Activated CD4-positive, alpha-beta T cell treated with anti-CD3 and anti-CD28 coated beads for 36 hours (primary cell): ENCODE measurements at places on chromosomes 11 and 22.

DNA sequence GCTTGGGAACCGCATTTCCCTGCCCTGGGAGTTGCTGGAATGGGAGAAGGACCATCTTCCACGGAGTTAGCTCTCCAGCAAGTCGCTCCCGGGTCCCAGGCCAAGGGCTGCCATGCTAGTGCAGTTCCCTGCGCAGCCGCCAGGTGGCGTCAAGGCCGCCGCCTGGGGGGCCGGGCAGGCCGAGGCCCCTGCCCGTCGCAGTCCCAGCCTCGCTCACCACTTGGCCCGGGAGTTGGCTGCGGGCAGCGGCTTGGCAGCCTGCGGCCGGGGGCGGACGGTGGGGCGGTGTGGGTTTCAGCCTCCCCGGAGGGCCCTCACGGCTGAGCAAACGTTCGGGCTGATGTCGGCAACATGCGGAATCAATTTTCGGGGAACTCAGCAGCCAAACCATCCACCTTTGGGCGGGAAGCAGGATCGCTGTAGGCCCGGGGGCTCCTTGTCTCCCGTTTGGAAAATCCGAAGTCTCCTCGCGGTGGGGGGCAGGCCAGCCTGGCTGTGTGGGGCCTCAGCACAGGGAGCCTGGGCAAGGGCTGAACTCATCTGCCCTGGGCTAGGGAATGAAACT is 415.1 kb downstream of the SOX6 start:
- peak; percentile 55 for DNase-seq

- no peak for DNase-seq
Measured at GRCh38 chr11:58506935-58507334, 970 bp downstream of the OR5B21 start.

DNA sequence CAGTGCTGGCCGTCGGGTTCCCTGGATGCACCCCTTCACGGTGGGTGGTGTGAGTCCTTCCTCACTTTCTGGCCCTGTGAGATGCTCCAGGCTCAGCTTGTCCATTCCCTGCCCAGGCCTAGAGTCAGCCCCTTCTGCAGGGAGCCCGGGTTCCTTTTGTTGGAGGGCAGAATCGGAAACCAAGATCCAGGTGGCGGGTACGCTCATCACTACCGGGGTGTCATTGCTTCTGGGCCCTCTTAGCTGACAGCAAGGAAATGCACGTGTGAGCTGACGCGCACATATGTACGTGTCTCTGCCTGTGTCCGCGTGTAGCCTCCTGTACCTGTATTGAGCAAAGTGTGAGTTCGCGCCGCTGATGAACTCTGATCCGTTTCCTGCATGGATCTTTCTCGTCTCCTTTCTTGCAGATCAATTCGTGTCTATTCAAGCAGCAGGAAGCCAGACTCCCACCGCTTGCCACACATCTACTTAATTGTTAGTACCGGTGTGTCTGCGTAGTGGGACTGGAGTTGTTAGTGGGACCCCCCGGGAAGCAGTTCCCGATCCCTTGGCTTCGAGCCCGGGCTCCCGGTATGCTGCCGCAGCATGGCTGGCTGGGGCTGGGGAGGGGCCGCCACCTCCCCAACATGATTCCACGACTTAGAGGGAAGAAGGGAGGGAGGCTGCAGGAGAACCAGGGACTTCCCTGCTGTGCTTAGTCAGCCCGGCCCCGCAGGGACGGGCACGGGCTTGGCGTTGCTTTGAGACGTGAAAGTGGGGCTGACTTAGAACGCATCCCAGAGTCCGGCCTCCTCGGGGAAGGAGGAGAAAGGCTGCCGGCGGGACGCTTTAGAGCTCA is 35.9 kb upstream of the GRAMD4 start:
- no peak for DNase-seq

DNA sequence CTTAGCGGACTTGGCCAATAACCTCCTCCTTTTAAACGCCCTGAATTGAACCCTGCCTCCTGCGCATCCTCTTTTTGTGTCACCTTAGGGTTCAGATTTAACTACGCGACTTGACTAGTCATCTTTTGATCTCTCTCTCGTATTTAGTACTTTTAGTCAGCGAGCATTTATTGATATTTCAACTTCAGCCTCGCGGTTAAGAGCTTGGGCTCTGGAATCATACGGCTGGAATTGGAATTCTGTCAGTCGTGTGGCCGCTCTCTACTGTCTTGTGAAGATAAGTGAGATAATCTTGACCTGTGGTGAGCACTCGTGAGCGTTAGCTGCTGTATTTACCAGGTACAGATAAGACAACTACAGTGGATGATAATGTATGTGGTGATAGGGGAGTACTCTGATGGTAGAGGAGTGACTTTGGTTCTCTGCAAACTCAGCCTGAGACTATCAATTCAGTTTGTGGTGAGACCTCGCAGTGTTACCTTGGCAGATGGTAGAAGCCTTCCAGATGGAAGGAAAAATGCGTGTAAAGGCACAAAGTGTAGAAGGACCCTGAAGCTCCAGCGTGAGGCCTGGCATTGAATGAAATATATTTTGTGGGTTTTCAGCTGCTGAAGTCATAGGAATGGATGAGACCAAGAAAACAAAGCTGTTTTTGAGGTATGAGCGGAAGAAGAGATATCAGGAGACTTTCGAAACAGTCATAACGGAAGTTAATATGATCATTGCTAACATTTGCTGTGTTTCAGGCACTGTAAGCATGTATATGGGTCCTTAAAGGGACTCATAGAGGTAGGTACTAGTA is 682 bp downstream of the ATM start:
- peak; percentile 43 for DNase-seq
